Breast epithelium (tissue), 4 donors: ENCODE measurements at places on chromosomes 11 and 22. TPM values are rescaled to one million over a fixed set of nuclear protein-coding genes. Genes with fewer than 3 reads are reported as not detected.

The CBLIF gene
- not detected for total RNA-seq

The BTBD18 gene
- not detected for total RNA-seq

The NFAM1 gene
- total RNA-seq: 4.3 TPM

The MMP27 gene
- total RNA-seq: 0.33 TPM

The OR6A2 gene
- total RNA-seq: 0.16 TPM

- peak overlapping the region; percentile 65 for H3K27ac ChIP-seq
- peak; percentile 36 for DNase-seq
- H3K4me3 ChIP-seq: no peak overlapping the region
- H3K36me3 ChIP-seq: peaks cover 5% of the 10 kb centered on the region
- H3K27me3 ChIP-seq: no peaks in the 10 kb centered on the region
These were observed 39.3 kb upstream of the NNMT start for GRCh38 chr11:114256967-114257286.

DNA sequence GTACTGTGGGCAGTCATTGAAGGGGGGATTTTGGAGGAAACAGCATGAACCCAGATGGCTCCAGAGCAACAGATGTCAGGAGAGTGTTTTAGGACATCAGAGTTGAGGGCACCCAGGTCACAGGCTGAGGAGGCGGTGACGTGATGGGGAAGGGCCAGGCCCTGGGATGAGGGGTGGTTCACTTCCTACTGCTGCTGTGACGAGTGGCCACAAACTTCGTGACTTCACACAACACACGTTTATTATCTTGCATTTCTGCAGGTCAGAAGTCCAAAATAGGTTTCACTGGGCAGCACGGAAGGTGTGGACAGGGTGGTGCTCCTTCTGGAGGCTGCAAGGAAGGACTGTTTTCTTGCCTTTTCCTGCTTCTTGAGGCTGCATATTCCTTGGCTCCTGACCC is 77.7 kb upstream of the RAB1B start:
- no peak overlapping the region for H3K4me3 ChIP-seq
- no peaks in the 10 kb centered on the region for H3K27me3 ChIP-seq
- no peaks in the 10 kb centered on the region for H3K4me1 ChIP-seq
- no peak for DNase-seq

DNA sequence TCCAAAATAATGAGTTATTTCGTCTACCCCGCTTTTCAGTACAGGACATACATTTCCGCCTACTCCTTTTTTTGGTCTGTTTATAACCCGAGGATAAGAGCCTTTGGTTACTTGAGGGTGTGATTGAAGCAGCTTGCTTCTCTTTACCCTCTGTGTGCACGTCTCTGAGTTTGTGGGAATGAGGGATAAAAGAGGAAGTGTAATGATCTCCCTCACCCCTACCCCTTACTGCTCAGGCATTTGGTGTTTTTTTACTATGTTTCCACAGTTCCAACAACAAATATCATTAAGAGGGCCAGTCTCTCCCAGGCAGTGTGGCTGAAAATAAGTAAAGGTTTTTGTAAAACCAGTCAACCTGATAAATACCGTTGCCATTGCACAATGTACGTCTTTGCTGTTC is 83.2 kb upstream of the GAL start:
- no peaks in the 10 kb centered on the region for H3K27me3 ChIP-seq
- peaks cover 13% of the 10 kb centered on the region for H3K36me3 ChIP-seq
- H3K4me1 ChIP-seq: no peaks in the 10 kb centered on the region
- no peak for DNase-seq

GRCh38 chr11:91768783-91769182 is 455.8 kb upstream of the FAT3 start:
- H3K36me3 ChIP-seq: no peaks in the 10 kb centered on the region
- DNase-seq: no peak
- H3K27me3 ChIP-seq: no peaks in the 10 kb centered on the region
- no peak overlapping the region for H3K27ac ChIP-seq
- no peak overlapping the region for H3K4me3 ChIP-seq

GRCh38 chr11:79369055-79369454 is 71.8 kb downstream of the TENM4 start:
- H3K27ac ChIP-seq: no peak overlapping the region
- no peak overlapping the region for H3K4me3 ChIP-seq
- H3K36me3 ChIP-seq: no peaks in the 10 kb centered on the region
- no peak for DNase-seq

GRCh38 chr11:87974797-87975196 is 200.4 kb downstream of the RAB38 start:
- H3K36me3 ChIP-seq: no peaks in the 10 kb centered on the region
- H3K4me3 ChIP-seq: no peak overlapping the region
- DNase-seq: no peak

GRCh38 chr22:47157486-47158270 is 395.2 kb downstream of the TBC1D22A start:
- DNase-seq: no peak
- H3K4me3 ChIP-seq: no peak overlapping the region
- H3K27me3 ChIP-seq: no peaks in the 10 kb centered on the region
- no peak overlapping the region for H3K27ac ChIP-seq
- H3K36me3 ChIP-seq: no peaks in the 10 kb centered on the region
